ENCODE measurements at places on chromosomes 4 and X.

DNA sequence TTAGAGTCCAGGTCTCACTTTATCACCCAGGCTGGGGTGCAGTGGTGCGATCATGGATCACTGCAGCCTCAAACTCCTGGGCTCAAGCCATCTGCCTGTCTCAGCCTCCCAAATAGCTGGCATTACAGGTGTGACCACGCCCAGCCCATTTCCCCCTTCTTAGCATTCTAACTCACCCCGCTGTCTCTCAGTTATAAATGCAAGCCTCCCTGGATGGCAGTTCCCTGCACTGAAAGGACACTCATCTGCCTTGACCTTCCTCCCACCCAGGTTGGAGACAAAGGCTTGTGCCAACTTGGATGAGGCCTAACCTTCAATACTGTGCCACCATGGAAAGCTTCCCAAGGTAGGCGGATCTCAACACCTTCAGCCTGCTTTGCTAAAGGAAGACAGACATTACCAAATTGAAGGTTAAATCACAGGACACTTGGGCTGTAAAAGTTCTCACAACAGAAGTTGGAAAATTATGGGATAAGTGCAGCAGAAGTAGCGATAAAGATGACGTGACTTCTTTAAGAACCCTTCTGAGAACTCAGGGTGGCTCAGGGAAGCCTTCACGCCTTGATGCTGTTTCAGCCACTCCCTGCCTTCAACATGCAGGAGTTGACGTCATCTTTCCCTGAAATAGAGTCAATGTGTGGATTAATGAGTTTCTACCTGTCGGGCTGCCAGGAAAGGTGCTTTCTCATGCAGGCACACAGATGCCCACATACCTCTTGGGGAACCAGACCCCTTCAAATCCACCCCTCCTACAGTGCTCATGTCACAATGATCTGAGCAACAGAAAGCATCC is 10.6 kb upstream of the GPM6B start:
- DNase-seq, result no peak

- peak; percentile 10 for DNase-seq
These were observed 6.2 kb downstream of the NCAPG start for GRCh38 chr4:17817027-17817426.

DNA sequence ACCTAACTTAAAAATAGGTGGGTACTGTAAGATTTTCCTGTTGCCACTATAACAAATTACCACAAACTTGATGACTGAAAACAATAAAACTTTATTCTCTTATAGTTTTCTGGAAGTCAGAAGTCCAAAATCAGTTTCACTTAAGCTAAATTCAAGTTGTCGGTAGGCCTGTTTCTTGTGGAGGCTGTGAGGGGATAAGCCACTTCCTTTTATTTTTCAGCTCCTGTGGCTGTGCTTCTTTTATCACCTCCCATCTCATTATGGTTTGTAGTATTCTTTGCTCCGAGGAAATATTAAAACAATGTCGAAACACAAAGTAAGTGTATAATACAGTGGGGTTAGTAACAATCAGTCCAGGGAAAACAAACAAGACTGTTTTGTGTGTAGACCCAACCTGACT is 610.5 kb upstream of the TECRL start:
- no peak for DNase-seq

DNA sequence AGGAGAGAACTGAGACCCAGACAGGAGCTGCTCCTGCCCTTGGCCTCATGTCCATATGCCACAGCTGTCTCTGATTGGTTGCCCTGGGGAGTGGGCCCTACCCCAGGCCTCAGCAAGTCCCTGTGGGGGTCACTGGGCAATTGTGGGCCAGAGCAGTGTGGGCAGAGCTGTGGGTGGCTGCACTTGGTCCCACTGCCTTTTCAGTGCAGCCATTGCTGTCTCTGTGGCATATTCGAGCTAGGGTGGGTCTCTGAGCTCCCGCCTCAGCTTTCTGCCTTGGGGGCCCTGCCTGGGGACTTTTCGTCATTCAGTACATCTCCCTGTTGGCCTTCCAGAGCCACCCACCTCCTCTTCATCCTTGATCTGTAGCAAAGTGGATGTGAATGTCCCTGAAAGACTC is 69.8 kb upstream of the LRPAP1 start:
- DNase-seq, result no peak

DNA sequence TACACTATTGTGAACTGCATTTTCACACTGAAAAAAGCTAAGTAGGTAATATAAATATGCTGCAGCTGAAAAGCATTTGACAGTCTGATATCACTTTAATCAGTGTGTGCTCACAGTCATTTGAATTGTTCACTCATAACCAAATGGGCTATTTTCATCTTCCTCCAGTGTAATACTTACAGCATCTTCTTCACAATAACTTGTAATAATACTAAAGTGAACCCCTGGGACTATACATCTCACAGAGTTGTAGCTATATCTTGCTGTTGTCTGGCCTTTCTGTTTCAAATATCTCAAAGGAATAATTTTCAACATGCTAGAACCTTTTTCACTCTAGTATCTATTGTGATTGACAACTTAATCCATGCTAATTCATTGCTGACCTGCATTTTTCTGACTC is 66.8 kb upstream of the GALNTL6 start:
- no peak for DNase-seq

- no peak for DNase-seq
These were observed 1554.7 kb upstream of the TENM3 start for GRCh38 chr4:180688480-180688879.

DNA sequence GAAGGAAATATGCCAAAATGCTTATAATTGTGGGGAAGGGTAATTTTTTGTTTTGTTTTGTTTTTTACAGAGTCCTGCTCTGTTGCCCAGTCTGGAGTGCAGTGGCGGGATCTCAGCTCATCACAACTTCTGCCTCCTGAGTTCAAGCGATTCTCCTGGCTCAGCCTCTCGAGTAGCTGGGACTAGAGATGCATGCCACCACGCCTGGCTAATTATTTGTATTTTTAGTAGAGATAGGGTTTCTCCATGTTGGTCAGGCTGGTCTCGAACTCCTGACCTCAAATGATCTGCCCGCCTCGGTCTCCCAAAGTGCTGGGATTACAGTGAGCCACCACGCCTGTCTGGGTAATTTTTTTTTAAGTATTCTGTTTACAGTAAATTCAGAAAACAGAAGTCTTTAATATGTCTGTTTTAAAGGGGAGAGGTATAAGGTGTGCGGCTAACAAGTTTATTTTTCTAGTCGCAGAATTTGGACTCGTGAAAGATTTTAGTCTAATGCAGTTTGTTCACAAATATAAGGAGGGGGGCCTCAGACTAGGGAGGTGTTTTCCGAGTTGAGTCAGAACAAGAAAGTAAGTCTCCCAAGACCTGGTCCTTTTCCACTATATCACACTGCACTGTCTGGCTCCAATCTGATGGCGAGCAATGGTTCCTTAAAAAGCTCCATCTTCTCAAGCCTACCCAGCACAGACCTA is 1.5 kb downstream of the ACSL1 start:
- no peak for DNase-seq

DNA sequence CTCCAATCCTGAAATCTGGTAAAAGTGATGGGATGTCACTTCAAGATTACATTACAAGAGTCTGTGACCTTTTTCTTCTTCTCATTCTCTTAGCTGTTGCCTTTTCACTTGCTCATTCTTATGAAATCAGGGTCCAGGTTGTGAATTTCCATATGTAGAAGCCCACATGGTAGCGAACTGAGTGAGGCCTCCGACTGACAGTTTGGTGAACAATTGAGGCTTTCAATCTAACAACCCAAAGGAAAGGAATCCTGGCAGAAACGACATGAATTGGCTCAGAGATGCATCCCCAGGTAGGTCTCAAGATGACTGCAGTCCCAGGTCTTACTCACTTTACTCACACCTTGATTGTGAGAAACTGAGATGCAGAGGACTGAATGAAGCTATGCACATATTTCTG is 203.4 kb upstream of the FAT4 start:
- DNase-seq, result no peak

DNA sequence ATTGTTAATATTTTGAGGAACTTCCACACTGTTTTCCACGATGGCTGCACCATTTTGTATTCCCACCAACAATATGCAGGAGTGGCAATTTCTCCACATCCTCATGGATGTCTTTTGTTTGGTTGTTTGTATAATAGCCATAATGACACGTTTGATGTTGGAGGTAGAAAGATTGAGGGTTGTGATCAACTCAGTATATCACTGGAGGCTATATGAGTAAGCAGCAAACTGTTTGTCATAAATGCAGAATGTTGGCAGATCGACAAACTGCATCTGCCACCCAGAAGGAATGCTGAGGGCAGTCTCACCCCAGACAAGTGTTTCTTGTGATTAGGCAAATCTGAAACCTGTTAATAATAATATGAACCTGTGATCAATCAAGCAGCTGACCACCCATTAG is 243.9 kb upstream of the WDFY3 start:
- DNase-seq, result no peak

GRCh38 chrX:16268206-16268605 is 100.9 kb downstream of the MAGEB17 start:
- DNase-seq, result no peak

DNA sequence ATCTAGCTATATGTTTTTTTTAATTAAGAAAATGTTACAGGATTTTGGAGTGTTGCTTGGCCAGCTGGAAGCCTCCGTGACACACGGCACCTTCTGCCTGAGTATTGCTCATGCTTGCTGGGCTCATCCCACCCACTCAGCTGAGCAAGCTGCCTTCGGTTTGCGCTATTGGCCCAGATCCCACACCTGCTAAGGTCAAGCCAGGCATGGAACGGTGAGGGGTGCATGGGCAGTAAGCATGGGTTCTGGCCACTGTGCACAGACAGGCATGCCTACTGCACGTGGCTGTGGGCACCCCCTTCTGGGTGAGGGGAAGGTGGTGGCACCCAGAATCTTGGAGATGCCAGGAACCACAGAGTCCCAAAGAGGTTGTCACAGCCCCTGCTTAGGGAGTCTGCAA is 1178.4 kb upstream of the PCDH7 start:
- no peak for DNase-seq

GRCh38 chr4:174041555-174042105 is 241.8 kb downstream of the FBXO8 start:
- DNase-seq, result no peak

- no peak for DNase-seq
These were observed 856.9 kb downstream of the ADGRL3 start for GRCh38 chr4:62057031-62057430.

- DNase-seq, result no peak
These were observed 238.9 kb downstream of the SLC7A11 start for GRCh38 chr4:138003248-138003647.

- DNase-seq, result no peak
These were observed 701.0 kb upstream of the PITX2 start for GRCh38 chr4:111323916-111324315.

DNA sequence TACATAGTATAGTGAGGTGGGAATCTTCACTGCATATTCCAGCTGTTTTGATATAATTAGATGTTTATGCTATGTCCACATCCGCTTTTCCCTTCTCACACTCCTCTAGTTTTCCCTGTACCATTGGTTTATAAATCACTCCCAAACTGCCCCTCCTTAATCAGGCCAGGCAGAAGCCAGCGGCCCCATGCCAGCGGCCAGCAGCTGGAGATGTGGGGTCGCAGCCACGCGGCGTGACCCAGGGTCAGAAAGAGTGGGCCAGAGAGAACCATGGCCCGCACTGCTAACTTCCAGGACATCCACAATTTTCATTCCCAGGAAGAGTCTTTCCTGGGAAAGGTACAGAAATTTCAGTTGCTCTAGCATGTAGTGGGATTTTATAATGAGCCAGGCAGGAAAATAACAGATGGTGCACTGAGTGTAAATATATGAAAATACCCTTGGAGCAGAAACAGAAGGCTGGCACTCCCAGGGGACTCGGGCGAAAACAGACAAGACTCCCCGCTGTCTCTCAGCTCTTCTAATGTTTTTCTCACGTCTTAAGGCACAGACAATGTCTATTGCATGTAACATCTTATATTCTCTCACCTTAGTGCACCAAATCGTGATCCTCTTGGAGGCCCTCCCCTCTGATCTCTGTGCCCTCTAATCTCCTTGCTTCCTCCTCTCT is 145.9 kb upstream of the ZFP42 start:
- no peak for DNase-seq

DNA sequence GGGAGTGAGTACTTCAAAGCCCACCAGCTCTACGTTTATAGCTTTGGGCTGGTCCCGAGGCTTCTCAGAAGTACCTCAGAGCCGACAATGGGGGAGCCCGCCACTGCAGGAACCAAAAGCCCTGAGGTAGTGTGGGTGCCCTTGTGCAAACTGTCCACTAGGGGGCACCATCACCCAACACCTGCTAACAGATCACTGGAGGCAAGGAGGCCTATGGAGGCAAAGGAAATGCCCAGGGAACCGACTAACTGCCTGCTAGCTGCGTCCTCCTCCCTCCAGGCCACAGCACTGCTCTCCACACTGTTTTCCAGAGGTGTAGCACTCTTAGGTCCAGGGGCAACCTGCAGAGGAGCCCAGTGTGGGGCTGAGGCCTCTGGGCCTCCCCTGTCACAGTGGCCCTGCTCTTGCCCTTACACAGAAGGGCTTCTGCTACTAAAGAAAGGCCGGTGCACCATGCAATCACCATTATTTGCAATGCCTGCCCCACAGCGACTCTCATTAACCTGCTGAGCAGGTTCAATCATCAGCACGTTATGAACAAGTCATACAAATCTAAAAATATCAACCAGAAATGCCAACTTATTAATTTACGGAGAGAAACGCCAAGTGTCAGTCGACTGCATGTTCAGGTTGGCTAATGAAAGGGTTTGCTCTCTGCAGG is 159.1 kb downstream of the NSUN7 start:
- peak; percentile 82 for DNase-seq

GRCh38 chr4:74258963-74259362 is 49.3 kb upstream of the EPGN start:
- no peak for DNase-seq

GRCh38 chr4:125155251-125155650 is 159.5 kb upstream of the FAT4 start:
- DNase-seq, result no peak

DNA sequence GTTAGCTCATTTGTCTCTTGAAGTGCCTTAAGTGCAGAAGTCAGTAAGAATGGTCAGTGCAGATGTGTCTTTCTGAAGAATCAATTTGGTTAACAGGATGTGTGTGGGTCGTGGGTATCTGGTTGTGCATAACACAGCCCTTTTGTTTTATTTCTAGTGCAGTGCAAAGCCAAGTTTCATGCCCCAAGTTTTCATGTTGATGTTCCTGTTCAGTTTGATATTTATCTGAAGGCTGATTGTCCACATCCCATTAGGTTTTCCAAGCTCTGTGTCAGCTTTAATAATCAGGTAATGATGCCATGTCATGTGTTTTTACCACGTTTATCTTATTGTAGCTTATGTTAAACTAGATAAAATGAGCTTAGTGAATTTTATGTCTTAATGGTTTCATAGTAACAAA is 27.4 kb downstream of the TRAPPC11 start:
- DNase-seq, result no peak

DNA sequence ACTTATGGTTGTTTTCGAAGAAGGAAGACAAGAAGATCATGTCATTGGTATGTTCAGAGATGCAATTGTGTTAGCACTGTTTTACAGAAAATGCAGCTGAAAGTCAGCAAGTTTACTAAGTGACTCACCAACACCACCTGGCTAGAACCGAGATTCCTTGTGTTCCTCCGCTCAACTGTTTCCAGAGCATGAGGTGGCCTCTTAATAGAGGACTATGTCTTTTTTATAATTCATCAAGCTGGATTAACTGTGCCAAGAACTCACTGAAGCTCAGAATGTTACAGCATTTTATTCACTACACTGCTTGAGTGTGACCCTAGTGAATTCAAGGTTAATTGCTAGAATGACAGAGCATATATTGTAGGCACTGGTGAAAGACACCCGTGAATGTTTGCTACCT is 1573.5 kb upstream of the TENM3 start:
- DNase-seq, result no peak

All from NCI-H510A treated with DMSO at 0.1 percent for 48 hours (cell line).